Inflammatory macrophage (primary cell): ENCODE measurements at places on chromosomes 5 and 9.

DNA sequence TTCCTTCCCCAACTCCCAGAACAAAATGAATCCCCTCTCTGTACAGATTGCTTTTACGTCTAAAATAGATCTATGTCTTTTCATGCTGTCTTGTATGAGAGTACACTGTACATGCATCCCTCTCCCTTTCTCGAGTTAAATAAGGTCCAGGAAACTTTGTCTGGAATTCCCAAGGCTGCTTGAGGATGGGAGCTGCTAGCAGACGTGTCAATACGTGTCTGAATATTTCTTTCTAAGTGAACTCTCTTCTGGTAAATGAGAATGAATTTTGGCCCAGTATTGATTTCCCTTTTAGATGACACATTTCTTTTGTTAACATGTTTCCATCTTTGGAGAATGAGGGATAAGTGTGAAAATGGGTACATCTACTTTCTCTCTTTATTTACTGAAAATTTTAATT is 59.6 kb upstream of the GAS1 start:
- DNase-seq = no peak

GRCh38 chr5:33828626-33829308 is 63.0 kb downstream of the ADAMTS12 start:
- DNase-seq = no peak

- DNase-seq = peak; percentile 24
These were observed 5.9 kb downstream of the CYFIP2 start for GRCh38 chr5:157271740-157272271.

DNA sequence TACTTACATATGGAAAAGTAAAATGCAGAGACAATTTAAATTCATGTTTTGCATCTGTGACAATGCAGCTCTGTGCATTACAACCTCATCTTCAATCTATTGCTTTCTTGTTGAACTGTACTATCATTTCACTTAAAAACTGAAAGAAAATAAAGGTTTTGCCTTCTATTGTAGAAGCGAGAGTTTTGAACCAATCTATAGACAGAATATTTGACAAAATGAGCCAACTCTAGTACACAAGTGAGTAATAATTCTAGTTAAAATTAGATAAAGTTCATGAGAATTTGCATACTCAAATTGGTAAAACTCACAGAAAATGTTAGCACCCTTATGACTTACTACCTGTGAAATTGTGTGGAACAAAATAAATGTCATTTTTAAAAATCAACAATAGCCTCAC is 123.7 kb downstream of the EDIL3 start:
- no peak for DNase-seq

GRCh38 chr9:95857124-95857523 is 18.4 kb upstream of the ERCC6L2 start:
- no peak for DNase-seq

GRCh38 chr9:136732444-136733178 is 10.1 kb downstream of the LCN10 start:
- no peak for DNase-seq

DNA sequence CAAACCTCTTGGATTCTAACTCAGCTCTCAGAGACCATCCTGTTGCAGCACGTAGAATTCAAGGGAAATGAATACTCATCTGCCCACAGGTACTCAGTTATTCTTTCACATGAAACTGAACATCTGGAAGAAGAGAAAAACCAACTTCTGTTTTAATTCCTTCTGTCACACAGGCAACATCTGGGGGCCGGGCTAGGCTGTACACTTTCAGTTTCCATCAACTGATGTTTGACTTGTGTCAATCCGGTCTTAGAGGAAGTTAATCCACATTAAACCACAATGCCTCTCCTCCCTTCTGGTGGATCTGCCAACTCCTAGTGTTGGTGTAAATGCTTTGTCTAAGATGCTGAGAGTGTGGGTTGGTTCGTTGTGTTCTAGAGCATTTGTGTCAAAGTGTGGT is 17.6 kb downstream of the DMRT3 start:
- DNase-seq = peak; percentile 60

- no peak for DNase-seq
These were observed 115.8 kb upstream of the FBXL7 start for GRCh38 chr5:15384176-15384575.

- DNase-seq = peak; percentile 62
These were observed 130.4 kb downstream of the CHSY3 start for GRCh38 chr5:130034566-130035210.

DNA sequence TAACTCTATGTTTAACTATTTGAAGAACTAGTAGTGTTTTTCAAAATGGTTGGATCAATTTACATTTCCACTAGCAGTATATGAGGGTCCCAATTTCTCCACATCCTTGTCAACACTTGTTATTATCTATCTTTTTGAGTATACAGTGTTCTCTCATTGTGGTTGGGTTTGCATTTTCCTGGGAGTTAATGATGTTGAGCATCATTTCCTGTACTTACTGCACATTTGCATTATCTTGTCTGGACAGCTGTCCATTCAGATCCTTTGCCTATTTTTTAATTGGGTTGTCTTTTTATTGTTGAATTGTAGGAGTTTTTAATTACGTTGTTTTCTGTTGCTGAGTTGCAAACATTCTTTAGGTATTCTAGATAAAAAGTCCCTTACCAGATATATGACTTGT is 103.4 kb upstream of the LRRTM2 start:
- no peak for DNase-seq

GRCh38 chr9:132020272-132020671 is 59.4 kb downstream of the MED27 start:
- DNase-seq = peak; percentile 11

- no peak for DNase-seq
These were observed 326.6 kb downstream of the EBF1 start for GRCh38 chr5:158773161-158773560.

DNA sequence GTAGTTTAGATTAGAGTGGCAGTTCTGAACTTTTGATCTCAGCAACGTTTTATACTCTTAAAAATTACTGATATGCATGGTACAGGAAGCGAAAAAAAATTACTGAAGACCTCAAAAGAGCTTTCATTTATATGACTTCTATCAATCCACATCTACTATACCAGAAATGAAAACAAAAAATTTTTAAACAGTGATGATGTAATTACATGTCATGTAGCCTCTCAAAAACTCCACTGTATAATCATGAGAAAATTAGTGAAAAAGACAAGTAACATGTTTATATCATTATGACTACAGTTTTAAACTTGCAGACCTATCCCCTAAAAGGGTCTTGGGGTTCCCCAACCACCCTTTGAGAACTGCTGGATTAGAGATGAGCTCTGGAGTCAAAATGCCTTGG is 9.3 kb downstream of the DNAJC18 start:
- no peak for DNase-seq

GRCh38 chr5:153523211-153523610 is 32.7 kb downstream of the GRIA1 start:
- no peak for DNase-seq

DNA sequence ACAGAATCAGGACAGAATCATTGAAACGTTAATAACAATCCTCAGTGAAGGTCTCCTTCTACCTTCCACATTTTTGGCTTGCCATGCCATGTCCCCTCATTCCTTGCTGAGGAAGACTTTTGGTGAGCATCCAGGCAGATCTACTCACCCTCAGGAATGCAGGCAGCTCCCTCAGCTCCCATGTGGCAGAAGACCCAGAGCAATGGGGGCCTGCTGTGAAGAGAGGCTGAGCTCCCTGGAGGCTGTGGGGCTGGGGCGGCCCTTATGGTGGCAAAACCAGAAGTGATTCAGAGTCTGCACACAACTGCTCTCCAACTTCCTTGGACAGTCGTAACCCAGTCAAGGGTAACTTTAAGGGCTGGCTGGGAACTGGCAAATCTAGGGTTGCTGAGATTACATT is 247.2 kb upstream of the EFNA5 start:
- no peak for DNase-seq

DNA sequence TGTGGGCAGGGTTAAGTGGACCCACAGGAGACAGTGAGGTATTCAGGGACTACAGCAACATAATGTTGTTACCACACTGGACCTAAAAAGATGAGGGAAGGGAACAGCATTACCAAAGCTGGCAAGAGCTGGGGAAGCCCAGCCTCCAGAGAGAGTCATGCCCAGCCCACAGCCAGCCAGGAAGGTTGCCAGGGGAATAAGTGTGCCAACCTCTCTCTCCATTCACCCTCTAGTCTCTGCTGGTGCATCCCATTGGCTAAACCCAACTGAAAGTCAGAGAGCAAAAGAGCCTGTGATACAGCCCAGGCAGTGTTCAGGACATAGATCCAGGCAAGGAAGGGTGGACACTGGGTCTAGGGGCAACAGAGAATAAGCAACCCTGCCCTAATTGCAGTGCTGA is 35.8 kb upstream of the AFAP1L1 start:
- no peak for DNase-seq

- no peak for DNase-seq
These were observed 957.8 kb upstream of the TYRP1 start for GRCh38 chr9:11735391-11735790.

DNA sequence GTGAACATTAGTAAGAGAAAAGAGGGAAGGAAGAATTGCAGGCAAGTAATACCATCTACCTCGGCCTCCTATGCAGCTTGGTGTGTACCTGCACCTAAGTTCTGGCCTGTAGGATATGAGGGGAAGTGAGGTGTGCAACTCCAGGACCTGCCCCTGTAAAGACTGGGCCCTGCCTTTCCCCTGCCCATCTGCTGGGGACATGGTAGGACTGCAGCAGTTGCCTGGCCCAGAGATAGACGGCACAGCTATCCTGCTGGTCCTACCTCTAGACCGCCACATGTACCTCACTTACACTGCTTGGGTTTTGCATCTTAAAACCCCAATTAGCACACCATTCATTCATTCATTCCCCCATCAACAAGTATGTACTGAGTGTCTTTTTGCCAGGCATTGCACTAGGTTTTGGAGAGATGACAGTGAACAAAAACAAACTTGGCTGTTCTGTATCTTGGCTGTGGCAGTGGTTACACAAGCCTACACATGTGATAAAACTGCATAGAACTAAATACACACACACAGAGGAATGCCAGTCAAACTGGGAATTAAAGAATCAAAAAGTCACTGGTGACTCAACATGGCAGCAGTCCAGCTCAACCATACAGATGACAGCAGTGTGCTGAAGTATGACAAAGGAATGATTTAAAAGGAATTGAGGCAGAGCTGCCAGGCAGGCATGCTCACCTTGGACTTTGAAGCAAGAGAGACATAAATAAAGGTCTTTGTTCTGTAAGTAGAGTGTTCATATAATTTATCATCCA is 23.3 kb upstream of the MGAT1 start:
- peak; percentile 67 for DNase-seq

DNA sequence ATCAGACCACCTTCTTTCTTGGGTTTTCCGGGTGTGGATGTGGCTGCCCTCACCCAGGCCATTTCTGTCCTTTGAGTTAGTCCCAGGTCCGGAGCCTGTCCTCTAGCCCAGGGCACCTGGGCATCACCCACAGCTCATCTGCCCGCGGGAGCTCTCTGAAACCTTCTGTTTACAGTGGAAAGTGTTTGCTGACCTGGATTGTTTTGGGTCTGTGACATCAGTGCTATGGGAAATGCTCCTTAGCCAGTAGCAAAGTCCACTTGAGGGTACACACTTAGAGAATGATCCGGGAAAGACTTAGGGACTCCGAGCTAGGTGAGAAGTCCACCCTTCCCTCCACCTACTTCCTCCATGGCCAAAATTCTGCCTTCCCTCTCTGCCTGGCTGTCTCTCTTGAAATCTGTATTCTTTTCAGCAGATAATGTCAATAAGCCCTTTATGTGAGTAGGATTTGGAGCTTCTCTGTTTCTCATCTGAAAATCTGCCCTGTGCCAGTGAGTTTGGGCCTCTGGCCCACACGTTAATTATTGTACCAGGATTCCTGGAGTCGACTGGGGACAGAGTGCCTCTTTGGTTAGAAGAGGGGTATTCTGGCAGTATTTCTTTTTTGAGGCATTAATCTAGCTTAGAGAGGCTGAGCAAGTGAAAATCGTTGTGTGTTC is 19.9 kb downstream of the ABLIM3 start:
- DNase-seq = no peak

GRCh38 chr5:115977096-115977495 is 14.8 kb downstream of the LVRN start:
- no peak for DNase-seq

GRCh38 chr5:141707510-141707909 is 25.5 kb upstream of the ARAP3 start:
- peak; percentile 57 for DNase-seq

GRCh38 chr9:5854063-5854790 is 21.3 kb upstream of the ERMP1 start:
- DNase-seq = no peak

GRCh38 chr9:115891929-115892328 is 261.7 kb upstream of the PAPPA start:
- DNase-seq = no peak

DNA sequence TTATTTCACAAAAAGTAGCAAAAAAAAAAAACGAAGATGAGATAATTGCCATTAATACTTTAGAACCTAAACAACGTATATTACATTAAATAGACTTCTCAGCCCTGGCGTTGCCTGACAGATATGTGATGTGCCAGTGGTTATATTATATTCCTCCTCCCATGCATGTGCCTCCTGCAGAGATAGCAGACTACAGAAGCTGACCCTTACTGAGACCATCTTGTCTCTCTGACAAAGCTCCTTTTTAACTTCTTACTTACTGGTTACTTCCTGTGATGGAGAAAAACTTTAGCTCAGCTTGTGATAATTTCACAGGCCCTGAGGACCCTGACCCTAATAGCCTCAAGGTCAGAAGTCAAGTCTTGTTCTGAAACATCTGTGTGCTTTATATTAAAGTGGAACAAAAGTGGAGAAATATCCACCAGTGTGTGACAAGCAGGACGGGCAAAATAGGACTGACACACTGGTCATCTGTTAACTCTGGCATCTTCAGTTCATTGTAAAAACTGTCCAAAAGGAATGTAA is 80.6 kb upstream of the POU5F2 start:
- DNase-seq = no peak

GRCh38 chr5:163330723-163331668 is 106.4 kb upstream of the CCNG1 start:
- peak; percentile 38 for DNase-seq

- peak; percentile 37 for DNase-seq
These were observed 2.5 kb upstream of the TMEM174 start for GRCh38 chr5:73170522-73170921.

- DNase-seq = no peak
These were observed 3.3 kb upstream of the LHX2 start for GRCh38 chr9:124008303-124008693.

GRCh38 chr5:62684310-62684709 is 105.7 kb downstream of the LRRC70 start:
- no peak for DNase-seq

DNA sequence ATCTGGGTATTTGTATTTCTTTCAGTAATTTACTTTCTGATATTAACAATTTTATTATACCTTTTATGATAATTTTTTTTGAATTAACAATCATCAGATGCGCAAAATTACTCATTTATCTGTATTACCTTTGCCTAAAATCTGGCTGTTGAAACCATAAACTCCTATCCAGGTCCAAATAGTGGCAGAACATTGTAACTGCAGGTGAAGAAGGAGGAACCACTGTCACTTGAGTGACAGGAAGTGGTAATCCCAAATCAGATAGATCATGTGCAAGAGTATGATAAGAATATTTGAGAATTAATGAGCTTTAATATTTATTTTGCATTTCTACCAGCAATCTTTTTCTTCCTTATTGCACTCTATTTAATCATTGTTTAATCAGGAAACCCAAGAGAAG is 139.3 kb upstream of the TLE4 start:
- no peak for DNase-seq
